Stimulated activated CD8-positive, alpha-beta memory T cell treated with anti-CD3 and anti-CD28 coated beads, Interleukin-4, amount 100 ng/mL, for 1 hour (primary cell): ENCODE measurements at places on chromosomes 4 and X.

GRCh38 chr4:62023633-62024032 lies 823.5 kb downstream of the ADGRL3 start:
- no peak for DNase-seq

GRCh38 chr4:99655308-99656081 lies 2.1 kb downstream of the C4orf54 start:
- DNase-seq: no peak

DNA sequence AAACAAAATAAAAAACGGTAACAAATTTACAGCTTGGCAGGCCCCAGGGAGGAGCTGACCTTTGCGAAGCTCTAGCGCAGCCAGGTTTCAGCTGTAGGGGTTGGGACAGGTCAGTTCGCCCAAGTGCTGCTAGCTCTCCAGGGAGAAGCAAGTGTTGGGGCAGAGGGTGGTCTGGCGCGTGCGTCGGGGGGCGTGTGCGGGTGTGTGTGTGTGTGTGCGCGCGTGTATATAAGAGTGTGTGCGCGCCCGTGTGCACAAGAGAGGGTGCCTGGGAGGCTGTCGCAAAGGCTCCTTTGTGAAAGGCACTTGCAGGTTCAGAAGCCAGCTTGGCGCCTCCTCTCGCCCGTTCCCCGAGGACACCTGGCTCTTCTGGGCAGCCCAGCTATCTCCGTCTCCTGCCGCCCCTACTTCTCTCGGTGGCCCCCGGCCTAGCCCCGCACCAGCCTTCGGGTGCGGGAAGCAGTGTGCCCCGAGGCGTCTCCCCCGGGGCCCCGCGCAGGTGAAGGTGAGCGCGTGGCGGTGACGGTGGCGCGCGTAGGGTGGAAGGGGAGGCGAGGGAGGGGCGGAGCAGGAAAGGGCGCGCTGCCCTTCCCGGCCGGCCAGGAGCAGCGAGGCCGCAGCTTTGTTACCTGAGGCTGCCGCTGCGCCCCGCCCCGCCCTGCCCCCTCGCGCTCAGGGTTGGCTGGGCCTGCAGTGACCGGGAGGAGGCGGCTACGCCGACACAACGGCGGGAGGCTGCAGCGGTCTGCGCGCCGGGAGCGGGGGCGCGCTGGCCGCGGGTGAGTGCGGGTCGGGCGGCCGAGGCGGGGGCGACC lies at the start of gene FHDC1:
TSS of gene FHDC1 (plus strand) at position 693 of the 815 bp plus-strand sequence. CDS start 6,735 bp downstream, outside the sequence.
- DNase-seq: no peak

- no peak for DNase-seq
Measured at GRCh38 chr4:126047114-126047513, 732.4 kb downstream of the FAT4 start.

GRCh38 chr4:64250061-64250460 lies 159.2 kb downstream of the TECRL start:
- no peak for DNase-seq

GRCh38 chrX:34557733-34558132 lies 99.4 kb downstream of the TMEM47 start:
- no peak for DNase-seq

DNA sequence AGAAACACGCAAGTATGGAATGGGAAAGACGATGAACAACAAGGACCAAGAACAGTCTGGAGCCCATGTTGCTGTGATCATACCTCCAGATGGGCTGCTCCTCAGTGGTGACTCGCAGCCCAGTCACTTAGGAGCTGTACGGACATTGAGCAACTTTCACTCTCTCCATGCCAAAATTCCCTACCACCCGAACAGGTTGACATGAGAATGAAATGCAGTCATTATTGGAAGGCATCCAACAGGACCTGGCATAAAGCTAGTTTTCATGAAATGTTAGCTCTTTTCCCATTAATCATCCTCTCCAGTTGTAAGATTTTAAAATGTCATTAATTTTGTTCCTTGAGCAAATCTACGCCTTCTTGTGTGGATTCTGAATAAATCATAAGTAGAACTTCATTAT lies 82.7 kb upstream of the GPM6B start:
- DNase-seq: no peak

GRCh38 chrX:19670854-19671620 lies 155.7 kb upstream of the MAP3K15 start:
- no peak for DNase-seq

- DNase-seq: no peak
Measured at GRCh38 chr4:120839334-120839973, 83.1 kb downstream of the PRDM5 start.

DNA sequence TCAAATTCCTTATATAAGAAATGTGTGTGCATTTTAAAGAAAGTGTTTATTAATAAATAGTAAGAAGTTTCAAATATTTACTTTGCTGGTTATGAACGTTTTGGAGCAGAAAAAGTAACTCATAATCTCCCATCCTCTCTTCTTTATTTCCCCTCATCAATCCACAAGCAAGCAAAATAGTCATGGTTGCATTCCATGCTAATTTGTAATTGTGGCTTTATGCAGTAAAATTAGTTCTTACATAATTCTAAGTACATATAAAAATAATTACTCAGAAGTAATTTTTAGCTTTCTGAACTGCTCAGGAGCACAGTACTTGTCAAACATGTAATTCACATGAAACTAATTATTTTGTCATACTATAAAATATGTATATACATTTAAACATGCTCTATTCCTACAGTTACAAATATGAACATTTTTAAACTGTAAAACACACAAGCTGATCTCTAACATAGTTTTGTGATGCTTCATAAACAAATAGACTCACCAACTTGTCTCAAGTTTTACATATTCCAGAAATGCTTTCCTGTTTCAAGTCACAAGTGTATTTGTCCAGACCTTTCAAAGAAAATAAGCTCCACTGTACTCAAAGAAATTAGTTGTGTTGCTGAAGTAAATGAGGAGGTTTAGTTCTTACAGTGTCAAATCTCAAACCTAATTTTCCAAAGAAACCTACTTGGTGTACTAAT lies 218.9 kb downstream of the PABPC4L start:
- no peak for DNase-seq

- DNase-seq: no peak
Measured at GRCh38 chr4:85697854-85698253, 222.9 kb downstream of the ARHGAP24 start.

- DNase-seq: no peak
Measured at GRCh38 chr4:105637408-105638176, 70.9 kb downstream of the INTS12 start.

GRCh38 chr4:4542774-4543485 lies 1.1 kb upstream of the STX18 start:
- no peak for DNase-seq

DNA sequence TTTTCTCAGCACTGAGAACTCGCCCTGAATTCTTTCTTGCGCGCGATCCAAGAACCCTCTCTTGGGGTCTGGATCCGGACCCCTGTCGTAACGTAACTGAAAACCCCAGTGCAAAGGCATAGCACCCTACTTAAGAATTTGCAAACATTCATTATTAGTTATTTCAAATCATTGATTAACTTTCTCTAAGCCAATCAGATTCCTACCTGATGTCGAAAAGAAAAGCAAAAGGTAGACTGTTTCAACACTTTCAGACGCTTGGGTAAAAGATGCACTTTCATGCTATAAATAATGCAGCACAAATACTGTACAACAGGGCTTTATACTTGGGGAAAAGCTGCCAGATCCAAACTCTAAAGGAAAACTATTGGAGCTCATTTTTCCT lies 817 bp upstream of the WDR19 start:
- no peak for DNase-seq

- DNase-seq: peak; percentile 13
Measured at GRCh38 chrX:19824603-19825002, 62.8 kb downstream of the SH3KBP1 start.

GRCh38 chr4:171484681-171485080 lies 328.5 kb upstream of the GALNTL6 start:
- DNase-seq: no peak

DNA sequence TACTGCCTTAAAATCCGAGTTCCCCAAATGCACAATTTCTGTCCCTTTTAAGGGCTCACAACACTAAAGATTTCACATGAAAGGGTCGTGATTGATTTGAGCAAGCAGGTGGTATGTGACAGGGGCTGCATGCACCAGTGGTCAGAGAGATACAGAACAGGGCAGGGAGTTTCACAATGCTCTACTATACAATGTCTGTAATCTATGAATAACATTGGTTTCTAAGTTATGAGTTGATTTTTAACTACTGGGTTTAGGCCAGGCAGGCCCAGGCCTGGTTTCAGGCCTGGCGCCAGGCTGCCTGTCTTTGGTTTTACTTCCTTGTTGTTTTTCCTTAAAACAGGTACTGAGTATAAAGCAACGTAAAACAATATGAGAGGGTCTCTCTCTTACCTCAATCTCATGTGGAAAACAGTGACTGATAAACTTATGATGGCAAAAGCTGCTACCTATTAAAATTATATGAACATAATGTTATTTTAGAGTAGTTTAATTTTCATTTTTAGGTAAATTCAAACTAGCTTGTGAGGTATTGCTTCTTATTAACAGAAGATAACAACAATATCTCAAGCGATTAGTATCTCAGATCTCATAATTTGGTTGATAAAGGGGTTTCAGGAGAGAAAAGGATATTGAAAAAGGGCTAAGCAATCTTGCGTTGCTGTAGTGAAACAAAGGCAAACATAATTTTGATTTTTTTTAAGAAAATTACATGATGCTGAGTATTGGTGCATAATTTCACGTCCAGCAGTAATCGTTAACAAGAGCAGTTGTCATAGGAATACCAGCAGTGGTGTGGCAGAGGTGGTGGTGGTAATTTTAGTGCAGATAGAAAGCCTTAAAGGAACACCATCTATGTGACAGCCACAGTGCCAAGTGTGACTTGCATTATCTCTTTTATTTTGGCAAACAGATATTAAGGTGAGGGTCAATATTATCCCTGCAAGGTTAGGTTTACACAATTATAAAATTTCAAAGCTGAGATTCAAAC lies 944.4 kb upstream of the GRID2 start:
- no peak for DNase-seq

DNA sequence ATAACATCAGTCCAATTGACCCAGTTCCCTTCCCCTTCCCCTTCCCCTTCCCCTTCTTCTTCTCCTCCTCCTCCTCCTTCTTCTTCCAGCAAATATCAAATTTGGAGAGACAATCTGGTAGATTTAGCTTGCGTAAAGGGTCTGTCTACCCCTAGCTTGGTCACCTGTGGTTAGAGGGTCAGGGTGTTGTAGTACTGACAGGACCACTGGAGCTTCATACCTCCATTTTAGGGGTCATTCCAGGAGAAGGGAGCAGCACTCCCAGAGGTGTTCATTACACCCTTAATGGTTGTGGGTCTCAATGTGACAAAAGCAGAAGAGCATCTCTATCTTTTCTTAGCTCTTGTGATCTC lies 3.7 kb upstream of the FGB start:
- no peak for DNase-seq

DNA sequence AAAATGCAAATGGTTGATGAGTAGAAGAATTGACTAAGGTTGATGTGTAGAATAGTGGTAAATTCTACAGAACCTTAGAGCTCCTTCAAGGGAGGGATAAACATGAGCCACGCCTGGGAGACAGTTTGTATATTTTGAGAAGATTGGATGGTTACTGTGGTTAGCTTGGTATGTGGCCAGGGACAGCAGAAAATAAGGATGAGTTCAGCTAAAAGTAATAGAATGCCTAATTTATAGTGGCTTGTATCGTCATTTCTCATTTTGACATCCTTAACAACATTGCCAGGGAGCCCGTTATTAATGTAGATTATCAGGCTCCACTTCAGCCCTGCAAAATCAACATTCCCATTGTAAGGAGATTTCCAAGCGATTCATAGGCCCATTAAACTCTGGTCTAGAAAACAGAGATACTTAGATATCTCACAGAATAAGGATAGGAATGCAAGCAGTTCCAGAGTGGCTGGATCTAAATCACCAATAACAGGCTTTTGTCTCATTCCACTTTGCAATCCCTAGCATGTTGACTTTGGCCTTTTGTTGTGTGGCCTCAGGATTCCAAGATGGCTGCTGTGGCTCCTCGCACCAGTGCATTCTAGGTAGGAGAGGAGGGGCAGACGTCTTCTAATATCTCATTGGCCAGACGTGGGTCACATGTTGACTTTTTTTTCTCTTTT lies 6.4 kb upstream of the PTTG2 start:
- no peak for DNase-seq

- DNase-seq: no peak
Measured at GRCh38 chrX:53374222-53374820, 48.1 kb downstream of the SMC1A start.

DNA sequence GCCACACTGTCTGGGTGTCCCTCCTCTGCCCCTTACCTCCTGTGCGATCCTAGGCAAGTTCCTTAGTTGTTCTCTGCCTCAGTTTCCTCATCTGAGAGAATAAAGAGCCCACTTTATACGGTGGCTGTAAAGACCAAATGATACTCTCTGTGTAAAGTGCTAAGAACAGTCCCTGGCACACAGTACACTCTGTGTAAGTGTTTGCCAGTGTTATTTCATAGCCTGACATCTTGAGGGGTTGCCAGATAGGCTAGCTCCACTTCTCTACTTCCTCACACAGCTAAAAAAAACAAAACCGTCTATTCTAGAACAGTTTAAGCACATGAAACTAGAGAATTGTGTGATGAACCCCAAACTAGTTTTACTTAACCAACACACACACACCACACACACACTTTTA lies 17.1 kb downstream of the SPON2 start:
- DNase-seq: no peak

GRCh38 chr4:184410748-184411147 lies 63.6 kb downstream of the IRF2 start:
- DNase-seq: no peak

DNA sequence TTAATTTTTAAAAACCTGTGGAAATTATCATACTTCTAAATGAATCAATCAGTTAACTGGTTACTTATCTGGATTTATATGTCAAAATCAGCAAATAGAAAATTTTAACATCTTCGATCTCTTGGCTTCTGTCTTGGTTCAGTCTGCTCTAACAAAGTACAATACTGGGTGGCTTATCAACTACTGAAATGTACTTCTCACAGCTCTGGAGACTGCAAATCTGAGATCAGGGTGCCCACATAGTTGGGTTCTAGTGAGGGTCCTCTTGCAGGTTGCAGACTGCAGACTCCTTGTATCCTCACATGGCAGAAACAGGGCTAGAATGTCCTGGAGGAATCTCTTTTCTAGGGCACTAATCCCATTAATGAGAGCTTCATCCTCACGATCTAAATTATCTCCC lies 1851.6 kb upstream of the TENM3 start:
- no peak for DNase-seq

DNA sequence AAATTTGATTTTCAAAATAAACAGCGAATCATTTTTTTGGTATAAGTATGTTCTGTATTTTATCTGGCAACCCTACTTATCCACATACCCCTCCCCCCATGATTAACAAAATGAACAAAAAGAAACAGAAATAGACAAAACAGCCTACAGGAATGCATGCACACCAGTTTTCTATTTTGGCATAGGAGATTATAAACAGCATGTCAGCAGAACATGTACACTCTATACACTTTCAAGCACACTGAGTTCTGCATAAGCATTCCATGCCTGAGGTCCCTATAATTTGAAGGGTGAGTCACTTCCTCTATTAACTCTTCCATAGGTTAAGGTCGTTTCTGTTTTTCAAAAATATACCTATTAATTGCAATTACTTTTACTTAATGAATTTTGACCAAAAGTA lies 28.0 kb upstream of the ZNF280C start:
- DNase-seq: no peak

GRCh38 chr4:146283758-146284651 lies 69.7 kb downstream of the REELD1 start:
- DNase-seq: no peak

GRCh38 chr4:89347363-89348025 lies 39.9 kb upstream of the GPRIN3 start:
- no peak for DNase-seq

GRCh38 chrX:46791927-46792809 lies 33.2 kb upstream of the SLC9A7 start:
- DNase-seq: no peak
